Lung (tissue), 17 donors: ENCODE measurements at places on chromosomes 1 and 21.

DNA sequence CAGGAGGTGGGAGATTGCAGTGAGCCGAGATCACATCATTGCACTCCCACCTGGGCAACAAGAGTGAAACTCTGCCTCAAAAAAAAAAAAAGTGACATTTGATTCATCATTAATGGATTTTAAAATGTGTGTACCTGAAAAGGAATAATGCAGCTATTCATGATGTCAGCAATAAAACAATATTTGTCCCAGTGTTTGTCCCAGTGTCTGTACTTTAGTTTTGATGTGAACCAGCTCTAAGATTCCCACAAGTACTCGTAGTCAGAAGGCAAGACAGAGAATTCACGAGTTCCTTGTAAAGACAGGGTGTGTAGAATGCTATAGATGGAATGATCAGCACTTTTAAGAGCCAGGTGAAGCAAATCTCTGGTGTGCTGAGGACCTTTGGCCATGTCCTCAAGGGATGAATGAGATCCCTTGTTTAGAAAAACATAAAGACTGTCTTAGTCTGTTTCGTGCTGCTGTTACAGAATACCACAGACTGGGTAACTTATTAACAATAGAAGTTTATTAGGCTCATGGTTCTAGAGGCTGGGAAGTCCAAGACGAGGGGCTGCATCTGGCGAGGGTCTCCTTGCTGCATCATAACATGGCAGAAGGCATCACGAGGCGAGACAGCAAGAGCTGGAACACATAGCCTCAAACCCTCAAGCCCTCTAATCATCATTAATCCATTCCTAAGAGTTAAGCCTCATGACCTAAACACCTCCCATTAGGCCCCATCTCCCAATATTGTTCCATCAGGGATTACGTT, 12.0 kb upstream of the TMPRSS2 start:
- DNase-seq = no peak

GRCh38 chr21:29164323-29164942, 34.0 kb downstream of the MAP3K7CL start:
- DNase-seq = peak; percentile 88

DNA sequence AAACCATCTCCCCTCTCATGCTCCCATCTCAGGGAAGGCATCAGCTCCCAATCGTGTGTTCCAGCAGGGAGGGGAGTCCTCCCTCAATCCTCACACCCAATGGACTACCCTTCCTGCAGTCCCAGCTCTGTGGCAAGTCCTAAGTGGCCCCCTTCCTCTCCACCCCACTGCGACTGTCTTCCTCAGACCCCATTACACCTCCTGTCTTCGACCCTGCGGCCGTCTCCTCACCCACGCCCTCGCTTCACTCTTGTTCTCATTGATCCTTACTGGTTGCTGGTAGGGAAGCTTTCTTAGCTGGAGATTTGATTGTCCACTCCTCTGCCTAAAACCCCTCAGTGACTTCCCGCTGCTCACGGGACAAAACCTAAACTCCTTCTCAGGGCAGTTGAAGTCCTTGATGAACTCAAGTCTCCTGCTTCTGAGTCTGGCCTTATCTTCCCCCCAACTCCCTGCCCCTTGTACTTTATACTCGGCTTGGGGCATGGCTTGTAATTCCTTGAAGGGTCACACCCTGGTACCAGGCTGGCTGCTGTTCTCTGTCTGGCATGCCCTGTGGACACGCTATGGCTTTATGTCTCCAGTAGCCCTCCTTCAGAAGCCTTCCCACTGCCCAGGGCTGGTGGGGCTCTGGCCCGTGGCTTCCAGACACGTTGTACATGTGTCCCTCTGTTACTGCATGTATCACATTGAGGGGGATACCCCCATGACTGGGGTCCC, 2.3 kb upstream of the EPS8L3 start:
- no peak for DNase-seq

DNA sequence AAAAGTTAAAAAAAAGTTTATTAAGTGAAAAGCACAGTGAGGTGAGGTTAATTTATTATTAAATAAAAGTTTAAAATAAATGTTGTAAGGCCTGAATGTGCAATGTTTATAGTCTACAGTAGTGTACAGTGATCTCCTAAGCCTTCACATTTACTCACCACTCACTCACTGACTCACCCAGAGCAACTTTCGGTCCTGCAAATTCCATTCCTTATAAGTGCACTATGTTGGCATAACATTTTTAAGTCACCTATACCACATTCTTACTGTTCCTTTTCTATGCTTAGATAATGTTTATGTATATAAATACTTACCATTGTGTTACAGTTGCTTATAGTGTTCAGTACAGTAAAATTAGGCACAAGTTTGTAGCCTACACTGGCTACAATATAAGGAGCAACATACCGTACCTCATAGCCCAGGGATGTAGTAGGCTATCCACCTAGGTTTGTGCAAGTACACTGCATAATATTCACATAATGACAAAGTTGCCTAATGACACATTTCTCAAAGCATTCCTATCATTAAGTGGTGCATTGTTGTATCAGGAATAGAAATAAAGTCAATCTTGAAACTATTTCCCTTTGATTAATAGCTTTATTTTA, 426.5 kb upstream of the BRINP3 start:
- DNase-seq = no peak

DNA sequence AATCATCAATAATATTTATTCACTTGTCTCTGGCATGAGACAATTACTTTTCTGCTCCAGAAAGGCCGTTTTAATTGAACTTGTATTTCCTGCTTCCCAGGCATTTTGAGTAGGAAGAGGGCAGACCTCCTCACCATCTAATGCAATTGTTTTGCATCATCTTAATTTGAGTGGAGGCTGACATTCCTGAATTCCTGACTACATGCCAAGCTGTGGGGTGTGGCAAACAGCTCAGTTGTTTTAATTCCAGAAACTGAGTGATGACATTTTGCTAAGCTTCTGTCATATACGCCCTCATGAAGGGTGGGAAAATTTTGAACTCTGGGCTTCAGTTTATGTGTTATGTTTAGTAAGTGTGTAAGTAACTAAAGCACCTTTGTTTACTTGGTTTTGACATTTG, 125.4 kb upstream of the USP25 start:
- DNase-seq = peak; percentile 17

DNA sequence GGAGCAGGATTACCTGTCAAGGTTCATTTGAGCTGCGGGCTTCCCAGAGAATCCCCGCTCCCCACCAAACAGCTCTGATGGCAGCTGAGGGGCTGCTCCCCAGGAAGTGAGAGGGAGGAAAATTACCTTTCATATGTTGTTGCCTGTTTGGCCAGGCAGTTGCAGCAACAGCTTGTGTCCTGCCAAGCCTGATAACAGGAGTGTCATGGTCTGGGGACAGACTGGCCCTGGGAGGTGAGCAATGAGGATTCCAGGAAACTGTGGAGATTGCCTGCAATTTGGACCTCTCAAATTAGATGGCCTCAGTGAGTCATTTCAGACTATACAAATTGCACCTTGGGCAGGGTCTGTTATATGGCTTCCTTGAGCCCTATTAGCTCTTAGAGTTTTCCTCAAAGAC, 189.3 kb downstream of the PTPRU start:
- no peak for DNase-seq
